SJCRH30 (cell line): ENCODE measurements at places on chromosomes 3 and 15. TPM values are rescaled to one million over a fixed set of nuclear protein-coding genes. Genes with fewer than 3 reads are reported as not detected.

GRCh38 chr15:35874260-35874905 lies 328.4 kb upstream of the DPH6 start:
- no peak for DNase-seq
- no peak overlapping the region for H3K27ac ChIP-seq
- H3K4me3 ChIP-seq: no peak overlapping the region
- H3K27me3 ChIP-seq: no peaks in the 10 kb centered on the region; the same call in 1 of the 2 replicates
- no peaks in the 10 kb centered on the region for H3K4me1 ChIP-seq
- H3K36me3 ChIP-seq: no peaks in the 10 kb centered on the region

Gene P2RY12
- total RNA-seq: not detected in 2 replicates

DNA sequence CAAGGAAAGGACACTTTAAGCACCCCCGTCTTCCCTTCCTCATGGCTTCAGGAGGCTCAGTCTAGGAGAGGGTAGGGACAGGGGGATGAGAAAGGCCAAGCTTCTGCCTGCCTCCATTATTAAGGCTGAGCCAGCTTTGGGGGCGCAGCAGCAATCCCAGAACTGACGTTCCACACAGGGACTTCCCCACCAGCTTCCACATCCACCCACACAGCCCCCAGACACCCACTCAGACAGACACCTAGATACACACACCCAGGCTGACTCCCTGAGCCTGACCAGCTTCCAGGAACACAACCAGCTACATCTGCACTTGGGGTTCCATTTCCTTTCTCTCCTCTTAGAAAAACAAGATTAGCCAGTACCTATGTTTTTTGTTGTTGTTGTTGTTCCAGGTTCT lies 4.7 kb downstream of the HCN4 start:
- no peak for DNase-seq
- H3K4me1 ChIP-seq: no peaks in the 10 kb centered on the region
- peaks cover 46% of the 10 kb centered on the region for H3K27me3 ChIP-seq
- no peaks in the 10 kb centered on the region for H3K36me3 ChIP-seq
- no peak overlapping the region for H3K27ac ChIP-seq

GRCh38 chr3:83928903-83929302 lies 1029.9 kb upstream of the CADM2 start:
- H3K27me3 ChIP-seq: no peaks in the 10 kb centered on the region
- H3K4me3 ChIP-seq: no peak overlapping the region
- no peak overlapping the region for H3K27ac ChIP-seq
- no peaks in the 10 kb centered on the region for H3K4me1 ChIP-seq

DNA sequence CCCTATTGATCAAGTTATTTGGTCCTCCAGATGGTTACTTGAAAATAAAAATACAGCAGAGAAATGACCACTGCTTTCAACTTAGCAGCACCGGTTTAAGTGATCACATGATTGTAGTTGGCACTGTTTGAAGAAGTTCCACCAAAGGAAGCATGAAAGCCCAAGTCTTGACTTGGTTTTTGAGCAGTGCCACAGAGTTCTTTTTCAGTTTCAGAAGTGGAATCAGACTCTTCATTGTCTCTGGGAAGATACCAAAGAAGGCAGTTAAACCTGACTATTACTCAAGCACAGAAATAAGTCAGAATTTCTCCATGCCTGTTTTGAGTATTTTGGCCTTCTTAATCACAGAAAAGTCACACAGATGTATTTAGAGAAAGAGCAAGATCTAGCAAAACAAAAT lies 66.7 kb downstream of the BBX start:
- DNase-seq: no peak
- H3K4me1 ChIP-seq: no peaks in the 10 kb centered on the region
- no peak overlapping the region for H3K27ac ChIP-seq
- no peak overlapping the region for H3K4me3 ChIP-seq

DNA sequence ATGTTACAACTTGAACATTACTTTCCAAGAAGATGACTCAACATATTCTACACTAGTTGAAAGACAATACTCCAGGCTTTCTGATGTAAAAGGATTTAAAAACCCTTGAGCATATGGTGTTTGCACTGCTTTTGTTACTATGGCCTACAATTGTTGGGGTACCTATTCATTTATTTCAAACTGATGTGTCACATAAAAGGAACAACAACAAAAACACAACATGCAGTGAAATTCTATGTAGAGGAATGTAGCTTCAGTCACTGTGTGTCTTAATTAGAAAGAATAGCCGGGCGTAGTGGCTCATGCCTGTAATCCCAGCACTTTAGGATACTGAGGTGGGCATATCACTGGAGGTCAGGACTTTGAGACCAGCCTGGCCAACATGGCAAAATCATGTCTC lies 1.6 kb downstream of the SPATA16 start:
- DNase-seq: no peak
- no peaks in the 10 kb centered on the region for H3K36me3 ChIP-seq
- no peak overlapping the region for H3K4me3 ChIP-seq
- no peaks in the 10 kb centered on the region for H3K4me1 ChIP-seq
- H3K27ac ChIP-seq: no peak overlapping the region

- DNase-seq: no peak
- H3K36me3 ChIP-seq: no peaks in the 10 kb centered on the region
- no peaks in the 10 kb centered on the region for H3K4me1 ChIP-seq
- no peaks in the 10 kb centered on the region for H3K27me3 ChIP-seq
- H3K27ac ChIP-seq: no peak overlapping the region
Measured at GRCh38 chr15:36682101-36682500, 102.7 kb downstream of the CDIN1 start.
